ENCODE measurements at places on chromosomes 5 and 9. TPM values are rescaled to one million over a fixed set of nuclear protein-coding genes. Genes with fewer than 3 reads are reported as not detected.

DNA sequence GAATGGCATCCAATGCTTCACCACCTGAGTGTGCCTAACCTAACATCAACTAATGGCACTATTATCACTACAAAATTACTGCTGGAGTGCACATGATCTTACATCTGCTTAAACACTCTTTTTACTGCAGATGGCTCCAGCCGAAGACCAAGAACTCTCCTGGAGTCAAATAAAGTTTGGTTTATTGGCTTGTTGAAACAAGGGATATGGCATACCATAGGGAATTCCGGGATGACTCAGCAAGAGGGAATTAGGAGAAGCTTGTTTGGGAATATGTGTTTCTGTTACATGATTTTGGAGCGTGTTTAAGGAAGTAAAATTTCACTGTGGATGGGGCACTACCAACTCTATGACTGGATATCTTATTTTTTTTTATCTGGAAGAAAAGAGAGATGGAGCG is 872.6 kb downstream of the DTWD2 start:
- DNase-seq: no peak

GRCh38 chr9:109652971-109653370 is 127.0 kb upstream of the PALM2AKAP2 start:
- no peak for DNase-seq

The TSSK1B gene
- total RNA-seq: not detected

DNA sequence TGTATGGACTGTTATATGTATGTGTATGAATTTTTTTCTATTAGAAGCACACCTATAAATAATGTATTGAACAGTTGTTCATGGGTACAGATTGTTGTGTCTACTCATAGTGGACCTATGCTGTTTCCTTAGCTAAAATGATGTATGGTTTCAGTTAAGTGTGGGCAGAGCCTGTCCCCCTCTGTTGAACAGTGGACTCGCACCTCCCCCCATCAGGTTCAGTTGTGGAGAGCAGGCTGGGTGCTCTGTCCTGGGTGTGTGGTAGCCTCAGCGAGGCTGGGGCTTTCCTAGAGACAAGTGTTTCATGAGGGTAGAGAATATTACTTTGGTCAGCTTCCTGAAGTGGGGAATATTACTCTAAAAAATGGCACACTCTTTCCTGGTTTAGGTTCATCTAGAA is 47.4 kb upstream of the LRRTM2 start:
- no peak for DNase-seq

DNA sequence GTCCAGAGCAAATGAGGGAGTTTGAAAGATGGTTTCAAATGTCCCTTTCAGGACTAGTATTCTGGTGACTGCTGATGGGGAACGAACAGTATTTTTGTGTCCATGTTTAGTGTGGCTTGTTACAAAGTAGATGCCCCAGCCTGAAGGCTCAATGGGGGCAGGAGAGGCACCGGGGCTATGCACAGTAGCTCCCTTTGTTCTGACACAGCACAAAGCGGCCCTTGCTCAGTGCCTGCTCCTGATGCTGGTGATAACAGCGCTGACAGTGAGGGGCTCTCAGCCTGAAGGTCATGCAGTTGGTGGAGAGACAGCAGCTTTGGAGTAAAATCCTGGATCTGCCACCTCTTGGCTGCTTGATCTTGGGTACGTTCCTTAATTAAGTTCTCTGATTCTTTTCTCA is 188.9 kb downstream of the SLIT3 start:
- DNase-seq: no peak

The LECT2 gene
- total RNA-seq: not detected

- no peak for DNase-seq
Observed at GRCh38 chr9:121503444-121503843, 3.8 kb upstream of the GGTA1 start.

DNA sequence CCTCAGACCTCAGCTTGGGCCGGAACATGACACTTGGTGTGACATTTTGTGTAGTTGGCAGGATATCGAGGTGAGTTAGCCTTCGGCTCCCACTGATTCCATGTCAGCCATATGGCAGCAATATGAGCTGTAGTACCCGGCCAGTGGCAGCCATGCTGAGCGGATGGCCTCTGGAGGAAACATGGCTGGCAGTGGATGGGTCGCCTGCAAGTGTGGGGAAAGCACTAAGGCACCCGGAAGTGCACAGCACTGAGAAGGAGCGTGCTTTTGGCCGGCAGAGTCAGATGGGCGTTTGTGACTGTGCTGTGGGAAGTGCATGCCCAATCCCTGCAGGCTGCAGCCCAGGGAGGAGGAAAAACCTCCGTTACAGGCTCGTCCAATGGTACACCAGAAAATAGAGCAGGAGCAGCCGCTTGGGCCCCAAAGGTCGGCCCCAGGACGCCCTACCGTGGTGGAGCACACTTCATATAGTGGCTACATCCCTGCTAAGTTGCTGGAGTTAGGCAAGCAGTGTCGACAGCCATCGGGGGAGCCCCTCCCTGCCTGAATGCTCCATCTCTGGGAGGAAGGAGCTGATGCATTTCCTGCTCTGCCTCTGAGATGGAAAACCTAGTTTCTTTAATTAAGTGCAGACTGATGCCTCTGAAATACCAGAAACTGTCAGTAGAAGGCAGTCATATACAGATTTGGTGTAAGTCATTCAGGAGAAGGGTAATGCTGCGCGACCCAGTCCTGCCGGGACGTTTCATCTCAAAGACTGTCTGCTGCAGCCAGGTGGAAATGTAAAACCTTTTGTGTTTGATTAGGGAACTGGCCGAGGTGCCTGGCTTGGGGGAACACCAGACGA is 2185.8 kb upstream of the ACO1 start:
- DNase-seq: no peak

- DNase-seq: no peak
Observed at GRCh38 chr5:136269973-136270372, 77.0 kb upstream of the SMIM32 start.

GRCh38 chr9:104068546-104068945 is 25.6 kb upstream of the SMC2 start:
- no peak for DNase-seq

The TMEM252 gene
- total RNA-seq: not detected

- DNase-seq: no peak
Observed at GRCh38 chr5:140287801-140288521, 14.9 kb downstream of the PFDN1 start.

GRCh38 chr9:89010056-89010455 is 18.8 kb downstream of the S1PR3 start:
- no peak for DNase-seq

DNA sequence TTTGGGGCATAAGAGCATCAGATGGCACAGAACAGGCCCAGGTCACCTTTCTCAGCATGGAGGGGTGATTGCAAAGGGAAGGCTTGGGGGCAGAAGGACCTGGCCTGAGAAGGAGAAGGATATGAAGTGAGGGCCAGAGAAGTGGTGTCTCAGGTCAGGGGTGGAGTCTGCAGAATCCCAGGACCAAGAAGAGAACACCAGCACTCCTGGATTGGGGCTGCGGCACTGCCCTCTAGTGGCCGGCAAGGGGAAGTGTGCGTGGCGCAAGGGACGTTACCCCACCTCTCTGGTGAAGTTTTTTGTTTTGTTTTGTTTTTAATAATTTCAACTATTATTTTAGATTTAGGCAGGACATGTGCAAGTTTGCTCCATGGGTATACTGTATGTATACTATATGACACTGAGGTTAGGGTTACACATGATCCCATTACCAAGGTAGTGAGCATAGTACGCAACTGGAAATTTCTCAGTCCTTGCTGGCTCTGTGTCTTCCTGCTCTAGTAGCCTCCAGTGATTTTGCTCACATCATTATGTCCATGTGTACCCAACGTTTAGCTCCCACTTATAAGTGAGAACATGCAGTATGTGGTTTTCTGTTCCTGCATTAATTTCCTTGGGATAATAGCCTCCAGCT is 1548.6 kb downstream of the EFNA5 start:
- DNase-seq: no peak

DNA sequence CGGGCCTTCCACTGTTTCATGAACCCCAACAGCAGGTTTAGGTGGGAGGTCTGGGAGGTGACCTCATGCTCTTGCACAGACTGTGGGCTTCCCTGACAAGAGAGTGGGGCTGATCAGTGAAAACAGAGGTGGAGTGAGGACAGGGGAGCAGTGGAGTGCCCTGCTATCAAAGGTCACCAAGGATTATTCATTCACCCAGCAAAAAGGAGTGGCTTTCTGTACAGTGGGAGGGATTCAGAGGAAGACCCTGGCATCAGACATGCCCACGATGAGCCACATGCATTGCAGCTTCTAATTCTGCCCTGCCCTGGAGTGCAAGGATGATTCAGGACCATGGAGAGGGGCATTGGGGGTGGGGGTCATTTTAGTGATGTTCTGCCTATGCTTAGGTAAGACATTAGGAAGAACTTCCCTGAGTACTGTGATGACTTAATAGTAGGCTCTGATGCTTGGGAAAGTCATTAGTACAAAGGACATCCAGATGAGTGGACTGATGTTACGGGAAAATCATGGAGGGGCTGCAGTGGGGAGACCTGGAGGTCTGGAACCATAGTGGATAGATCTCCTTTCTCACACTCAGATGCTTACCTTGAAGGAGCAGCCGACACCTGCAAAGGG is 12.8 kb downstream of the TRAF1 start:
- DNase-seq: no peak

GRCh38 chr5:943201-943917 is 50.7 kb downstream of the TRIP13 start:
- no peak for DNase-seq

DNA sequence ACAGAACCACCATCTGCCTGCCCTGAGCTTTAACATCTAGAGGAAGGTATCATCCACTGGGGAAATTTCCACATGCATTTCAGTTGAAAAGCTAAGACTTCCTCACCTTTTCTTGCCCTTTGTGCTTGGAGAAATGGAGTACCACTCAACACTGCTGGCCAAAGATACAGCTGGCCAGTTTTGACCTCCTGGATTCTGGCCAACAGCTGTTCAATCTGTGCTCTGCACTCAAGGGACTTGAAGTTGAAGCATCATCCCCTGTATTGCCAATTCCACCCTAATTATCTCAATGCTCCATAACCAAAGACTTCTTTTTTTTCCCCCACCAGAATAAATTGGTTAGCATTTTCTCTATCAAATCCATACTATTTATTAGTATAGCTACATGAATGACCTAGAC is 70.4 kb upstream of the PRDM9 start:
- DNase-seq: no peak

The OTULIN gene
- 28.3 TPM for total RNA-seq

GRCh38 chr5:64827703-64828102 is 59.0 kb downstream of the CWC27 start:
- no peak for DNase-seq

DNA sequence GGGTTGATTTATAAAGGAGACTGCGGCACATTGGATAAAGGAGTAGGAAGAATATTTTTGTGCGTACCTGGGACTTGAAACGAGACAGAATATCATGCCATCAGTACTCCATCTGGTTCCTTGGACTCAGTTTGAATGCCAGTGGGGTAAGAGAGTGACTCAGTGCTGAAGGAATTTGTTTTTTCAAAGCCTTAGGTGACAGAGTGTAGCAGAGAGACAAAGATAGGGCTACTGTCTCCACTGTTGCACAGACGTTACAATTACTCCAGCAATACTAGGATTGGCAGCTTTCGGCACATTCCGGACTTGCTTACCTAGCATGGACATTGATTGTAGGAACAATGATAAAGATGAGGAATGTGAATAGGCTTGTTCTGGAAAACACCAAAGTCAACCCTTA is 250.7 kb downstream of the KCTD16 start:
- no peak for DNase-seq

GRCh38 chr5:127577458-127577857 is 60.0 kb downstream of the PRRC1 start:
- DNase-seq: no peak

DNA sequence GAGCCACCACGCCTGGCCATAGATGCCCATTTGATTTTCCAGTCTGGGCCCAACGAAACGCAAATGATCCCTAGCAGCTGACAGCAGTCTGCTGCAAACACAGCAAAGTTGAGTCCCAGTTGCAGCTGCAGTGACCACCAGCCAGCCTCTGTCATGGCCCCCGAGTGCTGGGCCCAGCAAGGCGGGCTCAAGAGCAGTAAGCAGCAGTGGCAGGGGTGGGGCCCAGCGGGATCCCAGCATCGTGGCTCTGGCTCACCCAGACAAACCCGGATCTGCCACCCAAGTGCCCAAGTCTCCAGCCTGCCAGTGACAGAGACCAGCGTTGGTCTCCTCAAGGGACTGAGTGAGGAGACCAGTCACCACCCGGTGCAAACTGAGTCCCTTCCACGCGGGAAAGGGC is 6.9 kb upstream of the LTC4S start:
- no peak for DNase-seq

- no peak for DNase-seq
Observed at GRCh38 chr5:67272453-67273130, 76.0 kb upstream of the CD180 start.

- no peak for DNase-seq
Observed at GRCh38 chr5:116274251-116274650, 189.4 kb downstream of the COMMD10 start.

DNA sequence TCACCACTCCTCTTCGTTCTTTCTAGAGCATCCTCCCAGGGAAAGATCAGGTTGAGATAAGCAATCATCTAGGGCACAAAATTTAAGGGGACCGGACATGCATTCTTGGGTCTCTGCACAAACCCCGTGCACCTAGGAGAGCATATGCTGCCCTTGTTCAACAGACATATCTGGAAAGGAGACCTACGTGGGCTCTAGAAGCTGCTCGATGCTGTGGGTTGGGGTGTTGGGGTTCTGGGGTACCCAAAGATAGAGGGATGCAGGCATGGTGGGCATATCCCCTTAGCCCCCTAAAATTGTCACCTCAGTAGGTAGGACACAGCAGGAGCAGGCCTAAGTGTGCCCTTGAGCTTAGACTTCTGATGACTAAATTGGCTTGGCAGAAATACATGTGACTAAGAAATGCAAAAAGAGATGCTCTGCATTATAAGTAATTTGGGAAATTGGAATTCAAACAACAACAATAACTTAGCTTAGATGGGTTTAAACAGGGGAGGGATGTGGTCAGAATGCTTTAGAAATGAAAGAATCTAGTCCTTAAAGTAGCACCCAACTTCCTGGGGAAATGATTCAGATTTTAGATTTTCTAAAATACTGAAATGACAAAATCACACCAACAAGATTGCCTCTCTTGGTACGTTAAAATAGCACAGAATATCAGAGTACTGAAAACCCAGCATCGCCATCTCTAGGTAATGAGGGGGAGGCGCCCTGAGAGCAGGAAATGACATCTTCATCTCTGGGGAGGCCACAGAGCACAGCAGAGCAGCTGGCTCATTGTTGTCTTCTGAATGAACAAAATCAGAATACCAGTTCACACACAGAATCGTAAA is 172.3 kb downstream of the GNA14 start:
- DNase-seq: no peak

The RNF130 gene
- 170 TPM for total RNA-seq

GRCh38 chr5:37598733-37599132 is 219.6 kb downstream of the WDR70 start:
- DNase-seq: no peak

The EQTN gene
- total RNA-seq: not detected

The RANBP17 gene
- total RNA-seq: 4.0 TPM

The CCL21 gene
- 30.0 TPM for total RNA-seq

The PCDHGB1 gene
- total RNA-seq: 2.2 TPM

- DNase-seq: no peak
Observed at GRCh38 chr9:137711678-137712105, 92.9 kb downstream of the EHMT1 start.

Data from omental fat pad (tissue), 4 donors.